ENCODE measurements at places on chromosomes 7 and 10.

DNA sequence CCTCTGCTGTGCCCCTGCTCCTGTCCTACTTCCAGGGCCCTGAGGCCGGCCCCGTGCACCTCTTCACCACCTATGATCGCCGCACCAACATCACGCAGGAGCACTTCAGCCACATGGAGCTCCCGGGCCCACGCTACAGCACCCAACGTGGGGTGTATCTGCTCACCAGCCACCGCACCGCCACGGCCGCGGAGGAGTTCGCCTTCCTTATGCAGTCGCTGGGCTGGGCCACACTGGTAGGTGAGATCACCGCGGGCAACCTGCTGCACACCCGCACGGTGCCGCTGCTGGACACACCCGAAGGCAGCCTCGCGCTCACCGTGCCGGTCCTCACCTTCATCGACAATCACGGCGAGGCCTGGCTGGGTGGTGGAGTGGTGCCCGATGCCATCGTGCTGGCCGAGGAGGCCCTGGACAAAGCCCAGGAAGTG is 1.8 kb downstream of the RBP3 start:
- no peak for DNase-seq

GRCh38 chr10:70594161-70594560 is 8.4 kb downstream of the PRF1 start:
- DNase-seq = no peak

DNA sequence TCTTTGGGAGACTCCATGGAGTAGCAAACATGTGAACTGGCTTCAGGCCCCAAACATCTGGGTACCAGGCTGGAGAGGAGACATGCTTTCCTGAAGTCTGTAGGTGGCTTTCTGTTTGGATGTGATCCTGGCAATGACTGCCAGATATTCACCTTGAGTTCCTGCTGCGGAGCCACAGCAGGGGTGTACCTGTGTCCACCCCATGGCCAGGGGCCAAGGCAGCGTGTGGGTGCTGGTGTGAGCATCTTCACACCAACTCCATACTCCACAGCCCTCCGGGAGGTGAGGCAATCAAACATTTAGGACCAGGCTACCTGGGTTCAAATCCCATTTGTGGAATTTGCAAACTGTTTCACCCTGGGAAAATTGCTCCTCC is 113.0 kb downstream of the ADCY1 start:
- DNase-seq = no peak

DNA sequence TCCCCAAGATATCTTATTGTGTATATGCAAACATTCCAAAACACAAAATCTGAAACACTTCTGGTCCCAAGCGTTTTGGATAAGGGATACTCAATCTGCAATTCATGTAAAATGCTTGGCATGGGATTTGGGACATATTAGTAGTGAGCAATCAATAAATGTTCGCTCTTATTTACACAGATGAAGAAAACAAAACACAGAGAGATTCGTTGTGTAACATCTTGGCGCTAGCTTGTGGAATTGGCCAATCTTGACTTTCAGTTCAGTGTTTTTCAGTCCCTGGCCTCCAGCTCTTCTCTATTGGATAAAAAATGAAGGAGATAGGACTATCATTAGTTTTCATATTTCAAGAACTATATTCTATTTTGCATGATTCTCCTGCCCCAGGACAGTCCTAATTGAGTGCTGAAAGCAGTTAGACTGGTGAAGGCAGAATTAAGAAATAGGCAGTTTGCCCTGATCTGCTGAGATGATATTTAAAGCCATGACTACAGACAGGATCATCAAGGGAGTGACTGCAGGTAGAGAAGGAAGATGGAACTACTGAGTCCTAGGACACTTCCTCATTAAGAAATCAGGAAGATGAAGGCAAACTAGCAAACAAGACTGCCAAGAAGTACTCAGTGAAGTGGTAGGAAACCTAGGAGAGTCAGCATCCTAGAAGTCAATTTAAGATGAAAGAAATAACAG is 1.8 kb downstream of the PNLIPRP3 start:
- DNase-seq = no peak

- no peak for DNase-seq
Measured at GRCh38 chr10:71931295-71931694, 32.9 kb upstream of the CHST3 start.

- DNase-seq = no peak
Measured at GRCh38 chr10:43162604-43163003, 24.4 kb downstream of the CSGALNACT2 start.

GRCh38 chr10:97182288-97182990 is 3.3 kb downstream of the SLIT1 start:
- no peak for DNase-seq

- DNase-seq = no peak
Measured at GRCh38 chr7:18399436-18400235, 95.9 kb upstream of the HDAC9 start.

DNA sequence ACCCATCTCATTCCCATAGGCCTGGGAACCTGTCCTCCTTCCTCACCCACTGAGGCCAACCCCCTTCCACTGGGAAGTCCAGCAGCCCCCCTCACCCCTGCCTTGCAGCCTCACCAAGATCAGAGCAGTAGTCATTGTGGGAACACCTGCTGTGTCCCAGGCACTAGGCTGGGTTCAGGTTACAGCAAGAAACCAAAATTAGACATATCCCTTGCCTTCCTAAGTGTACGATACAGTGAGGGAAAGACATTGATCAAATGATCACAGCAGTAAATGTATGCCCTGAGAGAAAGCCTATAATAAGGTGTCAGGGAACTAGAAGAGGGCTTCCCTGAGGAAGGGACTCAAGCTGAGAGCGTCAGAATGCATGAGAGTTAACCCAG is 17.0 kb upstream of the C10orf105 start:
- no peak for DNase-seq

All from activated CD8-positive, alpha-beta memory T cell treated with anti-CD3 and anti-CD28 coated beads for 1 hour (primary cell).